ENCODE measurements at places on chromosomes 4 and X.
A peak's percentile ranks its signal among the peaks of the same experiment; 100 is the strongest.

DNA sequence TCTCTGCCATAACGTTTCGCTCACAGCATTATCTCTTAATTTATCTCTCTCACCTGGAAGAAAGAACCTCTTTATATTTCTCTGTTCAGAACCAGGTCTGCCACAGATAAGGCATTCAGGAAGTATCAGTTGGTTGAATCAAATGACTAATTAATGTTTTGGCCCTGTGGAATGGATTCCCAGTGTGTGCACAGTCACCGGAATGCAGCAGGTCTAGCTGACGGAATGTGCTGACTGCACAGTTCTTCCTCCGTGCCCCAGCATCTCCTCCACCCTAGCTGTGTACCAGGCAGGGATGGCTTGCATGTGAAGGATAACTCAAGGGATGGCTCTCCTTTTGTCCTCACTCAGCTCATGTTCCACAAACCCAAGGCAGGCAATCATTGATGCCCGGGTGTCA, 141.8 kb upstream of the MSX1 start:
- no peak for DNase-seq

DNA sequence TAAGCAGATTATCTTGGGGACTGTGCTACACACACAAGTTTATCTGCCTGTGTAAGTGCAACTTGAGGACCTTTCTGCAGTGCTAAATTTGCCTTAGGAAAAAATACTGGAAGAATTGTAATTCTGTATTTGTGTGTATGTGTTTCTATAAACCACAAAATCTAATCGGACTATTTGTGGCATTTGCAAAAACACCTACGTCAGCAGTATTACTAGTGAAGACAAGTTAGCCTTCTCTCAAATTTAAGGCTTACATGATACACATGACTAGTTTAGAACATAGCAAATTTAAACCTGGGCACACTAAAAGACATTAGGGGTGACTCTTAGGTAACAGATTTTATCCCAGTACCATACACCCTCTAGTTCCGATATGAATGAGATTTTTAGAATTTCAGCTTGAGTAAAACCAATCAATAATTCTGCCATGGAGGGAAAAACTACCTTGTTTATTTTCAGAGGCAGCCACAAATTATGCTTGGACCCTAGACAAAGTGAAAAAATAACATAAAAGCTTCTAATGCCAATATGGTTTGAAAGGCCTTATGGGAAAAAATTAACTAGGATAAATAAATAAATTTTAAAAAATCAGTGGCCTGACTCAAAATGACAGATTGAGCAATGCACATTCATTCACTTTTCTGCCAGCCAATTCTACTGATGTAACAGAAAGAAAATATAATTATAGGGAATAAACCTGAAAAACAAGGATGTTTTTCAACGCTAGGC, 176.4 kb downstream of the SNCA start:
- DNase-seq, result no peak

- no peak for DNase-seq
These were observed 206.9 kb upstream of the HCCS start for GRCh38 chrX:10904220-10904619.

GRCh38 chrX:30814978-30815377, 74.1 kb downstream of the TAB3 start:
- DNase-seq, result no peak

DNA sequence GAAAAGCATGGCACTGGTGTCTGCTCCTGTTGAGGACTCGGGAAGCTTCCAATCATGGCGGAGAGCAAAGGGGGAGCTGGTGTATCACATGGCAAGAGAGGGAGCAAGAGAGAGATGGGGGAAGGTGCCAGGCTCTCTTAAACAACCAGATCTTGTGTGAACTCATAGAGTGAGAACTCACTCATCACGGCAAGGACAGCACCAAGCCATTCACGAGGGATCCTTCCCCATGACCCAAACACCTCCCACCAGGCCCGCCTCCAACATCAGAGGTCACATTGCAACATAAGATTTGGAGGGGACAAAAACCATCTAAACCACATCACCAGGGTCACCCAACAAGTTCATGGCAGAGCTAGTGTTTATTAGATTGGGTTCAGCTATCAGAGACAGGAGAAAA, 218.7 kb upstream of the BCOR start:
- DNase-seq, result no peak

DNA sequence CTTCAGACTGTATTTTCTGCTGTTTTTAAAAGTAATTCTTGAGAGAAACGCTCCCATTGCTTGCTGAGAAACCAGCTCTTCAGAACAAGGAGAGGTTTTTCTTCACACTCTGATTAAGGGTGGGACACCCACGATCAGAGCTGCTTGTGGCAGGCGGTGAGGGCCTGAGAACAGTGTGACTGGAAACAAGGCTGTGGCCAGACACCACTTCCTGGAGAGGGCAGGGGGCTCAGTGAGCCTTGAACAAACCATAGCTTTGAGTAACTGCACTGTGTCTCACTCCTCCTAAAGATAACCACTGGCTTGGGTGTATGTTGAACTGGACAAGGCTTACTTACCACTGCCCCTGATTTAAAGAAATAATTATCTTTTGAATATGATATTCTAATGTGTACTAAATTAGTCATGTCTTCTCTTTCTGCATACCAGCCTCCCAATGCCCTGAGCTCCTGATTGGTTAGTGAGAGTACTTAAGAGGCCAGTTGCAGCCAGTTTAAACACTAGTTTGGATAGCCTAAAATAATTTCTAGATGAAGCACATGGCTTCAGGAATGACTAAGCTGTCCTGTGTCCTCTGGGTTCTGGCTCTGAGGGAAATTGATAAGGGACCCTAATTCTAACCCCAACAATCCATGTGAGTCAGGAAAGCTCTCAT, 3.7 kb upstream of the GPR82 start:
- DNase-seq, result peak; percentile 52

DNA sequence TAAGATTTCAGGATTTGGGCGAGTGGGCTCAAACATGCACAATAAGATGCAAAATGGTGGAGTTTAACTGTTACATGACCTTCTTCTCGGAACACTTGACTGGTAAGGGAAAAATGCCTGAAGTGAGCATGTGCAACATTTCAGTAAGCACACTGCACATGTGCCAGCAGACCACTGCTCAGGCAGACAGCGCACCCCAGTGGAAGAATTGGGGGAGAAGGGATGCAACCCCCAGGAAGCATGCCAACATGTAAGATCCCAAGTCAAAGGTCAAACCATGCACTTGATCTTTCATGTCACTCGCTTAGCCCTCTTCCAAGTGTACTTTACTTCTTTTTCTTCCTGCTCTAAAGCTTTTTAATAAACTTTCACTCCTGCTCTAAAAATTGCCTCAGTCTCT, 256.3 kb downstream of the CENPC start:
- DNase-seq, result no peak

- no peak for DNase-seq
These were observed 70.4 kb downstream of the FGFBP1 start for GRCh38 chr4:15868111-15868510.

- DNase-seq, result no peak
These were observed 149.1 kb upstream of the ARHGEF9 start for GRCh38 chrX:63934160-63934559.

- no peak for DNase-seq
These were observed 22.5 kb downstream of the XIAP start for GRCh38 chrX:123882391-123882790.

DNA sequence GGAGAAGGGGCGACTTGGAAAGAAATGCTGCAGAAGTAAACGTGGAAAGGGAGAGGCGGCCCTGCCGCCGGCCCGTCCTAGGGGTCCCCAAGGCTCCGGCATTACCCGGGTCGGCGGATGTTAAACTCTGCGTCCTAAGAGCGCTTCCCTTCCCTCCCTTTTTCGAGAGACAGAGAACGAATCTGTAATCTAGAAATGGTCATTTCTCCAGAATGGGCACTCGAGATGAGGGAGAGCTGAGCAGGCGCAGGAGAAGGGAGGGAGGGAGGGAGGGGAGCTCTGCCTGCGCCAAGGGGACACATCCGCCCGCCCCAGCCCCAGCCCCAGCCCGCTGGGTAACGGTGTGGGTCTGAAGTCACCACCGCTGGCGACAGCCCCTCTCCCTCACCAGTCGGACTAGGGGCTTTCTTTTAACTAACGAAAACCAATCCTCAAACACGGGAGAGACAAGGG, 1.7 kb downstream of the HCFC1 start:
- no peak for DNase-seq

DNA sequence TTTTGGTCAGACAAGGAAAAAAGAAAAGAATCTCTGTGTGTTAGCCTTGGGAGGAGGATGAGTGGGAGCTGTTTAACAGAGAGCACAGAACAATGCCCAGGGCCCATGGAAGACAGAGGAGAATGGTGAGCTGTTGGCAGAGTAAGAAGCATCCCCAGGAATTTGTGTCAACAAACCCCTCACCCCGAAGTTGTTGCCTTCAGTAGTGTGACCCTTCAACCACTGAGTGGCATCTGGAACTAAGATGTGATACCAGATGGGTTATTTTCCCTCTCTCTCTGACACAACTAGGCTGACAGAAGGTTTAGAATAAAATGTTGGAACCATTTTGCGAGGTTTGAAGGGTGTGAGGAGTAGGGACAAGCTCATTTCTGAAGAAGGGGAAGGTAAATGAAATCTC, 25.1 kb downstream of the IGSF1 start:
- no peak for DNase-seq

DNA sequence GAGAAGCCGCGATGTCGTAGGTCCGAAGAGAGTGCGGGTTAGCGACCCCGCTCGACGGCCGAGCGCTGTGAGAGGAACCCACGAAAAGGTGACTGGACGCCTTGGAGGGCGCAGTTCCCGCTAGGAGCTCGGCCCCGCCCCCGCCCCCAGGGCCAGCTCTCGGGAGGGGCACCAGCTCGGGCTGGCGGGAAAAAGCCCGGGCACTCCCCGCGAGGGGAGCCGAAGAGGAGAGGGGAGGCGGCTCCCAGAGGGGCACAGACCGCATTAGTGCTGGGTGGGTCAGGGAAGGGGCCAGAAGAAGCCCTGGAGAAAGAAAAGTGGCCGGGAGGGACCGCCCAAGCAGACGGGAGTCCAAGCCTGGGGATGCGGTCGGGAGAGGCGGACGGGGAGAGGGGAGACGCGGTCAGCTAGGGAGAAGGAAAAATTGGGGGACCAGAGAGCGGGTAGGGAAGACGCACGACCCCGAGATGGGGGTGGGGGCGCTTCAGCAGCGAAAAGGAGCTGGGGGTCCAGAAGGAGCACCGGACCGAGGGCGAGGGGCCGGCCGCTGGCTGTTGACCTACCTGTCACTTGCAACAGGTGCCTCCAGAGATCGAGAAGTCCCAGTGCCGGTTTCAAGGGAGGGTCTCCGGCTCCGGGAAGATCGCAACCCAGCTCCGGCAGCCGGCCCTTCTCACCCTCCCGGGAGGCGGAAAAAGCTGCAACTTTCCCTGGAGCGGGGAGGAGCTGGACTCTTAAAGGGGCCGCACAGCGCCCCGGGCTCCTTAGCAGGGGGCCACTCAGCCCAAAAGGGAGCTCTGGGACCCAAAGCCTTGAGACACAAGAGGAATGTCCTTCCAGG, at the start of gene SYTL4:
TSS of gene SYTL4 (minus strand) at position 681 of the 841 bp plus-strand sequence. CDS start 30,084 bp downstream, outside the sequence.
- no peak for DNase-seq

DNA sequence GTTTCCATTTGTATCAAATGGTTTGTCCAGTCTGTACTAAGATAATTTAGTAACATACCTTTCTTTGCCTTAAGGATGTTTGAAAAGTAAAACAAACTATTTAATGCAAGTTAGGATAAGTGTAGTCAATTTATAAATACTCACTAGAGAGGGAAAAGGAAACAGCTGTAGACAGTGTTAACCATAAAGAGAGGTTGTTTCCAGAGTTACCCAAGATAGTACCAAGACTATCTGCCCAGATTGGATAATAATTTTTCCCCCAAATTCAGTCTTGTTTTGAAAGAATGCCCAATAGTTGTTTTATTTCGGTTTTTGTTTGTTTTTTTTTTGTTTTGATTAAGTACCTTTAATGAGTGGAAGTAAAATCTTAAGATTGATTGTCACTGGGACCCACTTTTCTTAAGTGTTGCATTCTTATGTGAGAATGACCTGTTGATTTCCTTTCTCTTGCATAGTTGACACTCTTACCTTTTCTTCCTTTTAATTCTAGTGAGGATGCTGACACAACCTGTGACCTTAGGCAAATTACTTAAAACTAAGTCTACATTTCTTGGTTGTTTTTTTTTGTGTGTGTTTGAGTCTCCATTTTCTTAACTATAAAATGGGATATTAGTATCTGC, 12.8 kb downstream of the AFF1 start:
- no peak for DNase-seq

- peak; percentile 77 for DNase-seq
These were observed 306.3 kb downstream of the ANK2 start for GRCh38 chr4:113355550-113356371.

DNA sequence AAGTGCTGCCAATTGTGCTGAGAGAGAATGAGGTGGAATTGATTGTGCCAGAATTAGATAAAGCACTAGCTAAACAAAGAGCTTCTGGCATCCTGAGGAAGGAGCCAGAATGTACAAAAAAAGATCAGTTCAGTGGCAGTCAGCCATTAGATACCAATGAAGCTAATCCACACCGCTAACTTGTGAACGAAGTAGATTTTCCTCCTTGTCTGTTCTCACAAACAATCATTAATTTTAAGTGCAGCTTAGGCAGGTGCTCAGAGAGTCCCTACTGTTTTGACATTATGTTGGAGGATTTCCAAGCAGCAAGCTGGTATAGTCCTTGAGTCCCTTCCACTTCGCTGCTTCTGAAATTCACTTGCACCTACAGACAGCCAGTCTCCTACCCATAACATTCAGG, 617.4 kb downstream of the CENPC start:
- DNase-seq, result no peak

GRCh38 chrX:100928660-100929613, at the start of gene XKRX:
TSS of gene XKRX (minus strand) at chrX:100928917. CDS start at chrX:100928304, 613 bp downstream.
- DNase-seq, result peak; percentile 30

DNA sequence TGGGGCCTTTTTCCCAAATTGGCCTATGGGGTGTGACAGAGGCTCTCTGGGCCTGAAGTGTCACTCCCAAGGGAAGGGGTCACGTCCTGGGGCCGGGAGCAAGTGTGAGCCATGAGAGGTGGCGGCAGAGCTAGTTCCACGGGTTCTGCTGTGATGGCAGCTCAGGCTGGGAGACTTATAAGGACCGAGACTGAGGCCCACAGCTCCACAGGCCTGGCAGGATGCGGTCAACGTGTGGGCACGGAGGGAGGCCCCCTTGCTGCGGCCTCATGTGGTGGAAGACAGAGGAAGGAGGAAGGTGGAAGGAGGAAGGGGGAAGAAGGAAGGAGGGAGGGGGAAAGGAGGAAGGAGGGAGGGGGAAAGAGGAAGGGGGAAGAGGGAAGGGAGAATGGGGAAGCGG, 7.2 kb upstream of the CPLX1 start:
- DNase-seq, result no peak

- DNase-seq, result no peak
These were observed 43.1 kb upstream of the GPR78 start for GRCh38 chr4:8537041-8537461.

GRCh38 chr4:122806981-122807679, 19.5 kb upstream of the FGF2 start:
- DNase-seq, result no peak

- no peak for DNase-seq
These were observed 119.0 kb downstream of the GALNTL6 start for GRCh38 chr4:171932238-171932637.

- DNase-seq, result no peak
These were observed 343.5 kb upstream of the GATB start for GRCh38 chr4:152104356-152104755.

GRCh38 chr4:87180767-87181166, 39.7 kb downstream of the KLHL8 start:
- DNase-seq, result no peak

Measured in CD4-positive, alpha-beta T cell treated with Interleukin-15 for 4 hours (primary cell).